ENCODE measurements at places on chromosomes 4 and X. TPM values are rescaled to one million over a fixed set of nuclear protein-coding genes. Genes with fewer than 3 reads are reported as not detected.

Gene TASL
- 1.8 TPM for total RNA-seq

DNA sequence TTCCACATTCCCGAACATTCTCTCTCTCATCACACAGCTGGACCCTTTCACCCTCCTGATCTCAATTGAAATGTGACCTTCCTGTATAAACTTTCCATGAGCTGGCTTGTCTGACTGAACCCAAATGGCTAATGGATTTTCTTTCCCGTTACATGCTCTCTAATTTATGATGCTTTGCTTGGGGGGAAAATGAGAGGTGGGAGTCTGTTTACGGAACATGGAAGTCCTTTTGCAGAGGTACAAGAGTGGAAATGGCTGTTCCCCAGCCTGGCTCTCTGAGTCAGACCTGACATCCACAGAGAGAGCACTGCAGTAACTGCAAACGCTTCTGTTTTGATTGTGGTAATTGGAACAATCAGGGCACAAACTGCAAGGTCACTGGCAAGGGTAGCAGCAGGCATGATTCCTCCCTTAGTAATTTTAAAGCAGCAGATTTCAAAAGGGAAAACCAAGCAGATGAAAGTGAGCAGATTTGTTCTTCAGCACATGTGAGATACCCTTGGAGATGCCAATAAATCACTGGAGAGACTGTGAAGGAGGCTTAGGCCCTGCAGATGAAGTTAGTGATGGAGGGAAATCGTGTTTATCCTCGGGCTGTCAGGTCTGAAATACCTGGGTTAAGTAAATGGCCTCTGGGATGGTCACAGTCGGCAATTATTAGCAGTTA is 83.9 kb downstream of the SNCA start:
- H3K27ac ChIP-seq = no peak overlapping the region
- no peak for DNase-seq
- H3K4me1 ChIP-seq = no peaks in the 10 kb centered on the region
- H3K27me3 ChIP-seq = no peaks in the 10 kb centered on the region
- H3K36me3 ChIP-seq = no peaks in the 10 kb centered on the region

Gene TACR3
- not detected for total RNA-seq

Gene GNRHR
- not detected for total RNA-seq

DNA sequence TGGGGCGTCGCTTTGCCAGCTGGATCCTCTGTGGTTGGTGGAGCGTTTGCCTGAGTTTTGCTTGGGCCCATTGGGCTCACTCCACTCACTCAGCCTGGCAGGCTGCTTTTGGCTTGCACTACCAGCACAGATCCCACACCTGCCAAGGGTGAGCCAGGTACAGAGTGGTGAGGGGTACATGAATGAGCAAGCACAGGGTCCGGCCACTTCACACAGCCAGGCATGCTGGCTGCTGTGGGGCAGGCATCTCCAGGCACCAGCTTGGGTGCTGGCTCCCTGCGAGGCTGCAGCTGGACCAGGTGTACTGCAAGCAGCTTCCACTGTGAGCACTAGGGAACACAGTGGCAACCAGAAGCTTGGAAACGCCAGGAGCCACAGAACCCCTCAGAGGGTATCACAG is 60.1 kb upstream of the NPNT start:
- no peaks in the 10 kb centered on the region for H3K36me3 ChIP-seq
- no peak for DNase-seq

- peak overlapping the region; percentile 1 for H3K27ac ChIP-seq
- H3K27me3 ChIP-seq = no peaks in the 10 kb centered on the region
- H3K4me1 ChIP-seq = peaks cover 14% of the 10 kb centered on the region
- H3K4me3 ChIP-seq = no peak overlapping the region
- no peak for DNase-seq
These were observed 359.9 kb downstream of the UNC5C start for GRCh38 chr4:95188701-95189370.

DNA sequence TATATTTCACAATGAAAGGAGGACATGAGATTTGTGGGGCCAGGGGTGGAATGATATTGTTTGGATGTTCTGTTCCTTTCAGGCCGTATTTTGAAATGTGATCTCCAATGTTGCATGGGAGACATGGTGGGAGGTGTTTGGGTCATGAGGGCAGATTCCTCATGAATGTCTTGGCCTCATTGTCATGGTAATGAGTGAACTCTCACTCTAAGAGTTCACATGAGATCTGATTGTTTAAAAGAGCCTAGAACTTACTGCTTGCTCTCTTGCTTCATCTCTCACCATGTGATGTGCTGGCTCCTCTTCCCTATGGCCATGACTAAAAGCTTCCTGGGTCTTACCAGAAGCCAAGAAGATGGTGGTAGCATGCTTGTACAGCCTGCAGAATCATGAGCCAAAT is 1183.0 kb downstream of the TECRL start:
- H3K4me1 ChIP-seq = no peaks in the 10 kb centered on the region
- H3K27me3 ChIP-seq = no peaks in the 10 kb centered on the region
- H3K4me3 ChIP-seq = no peak overlapping the region
- no peaks in the 10 kb centered on the region for H3K36me3 ChIP-seq

DNA sequence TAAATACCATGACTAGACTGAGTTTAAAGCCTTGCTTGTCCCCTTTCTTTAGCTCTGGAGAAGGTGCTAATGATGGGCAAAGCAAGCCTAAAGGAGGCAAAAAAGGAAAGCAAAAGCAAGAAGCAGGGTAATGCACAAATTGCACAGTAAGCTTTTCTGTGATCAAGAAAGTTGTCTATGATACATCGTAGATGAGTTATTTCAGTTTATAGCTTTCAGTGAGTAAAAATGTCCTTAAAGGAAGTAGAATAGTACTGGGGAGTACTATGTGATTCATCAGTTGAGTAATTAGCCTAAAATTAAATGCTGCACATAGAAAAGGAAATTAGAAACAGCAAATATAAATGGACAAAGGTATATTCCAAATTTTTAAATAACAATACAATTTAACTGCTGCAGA is 50.2 kb upstream of the PDE5A start:
- no peaks in the 10 kb centered on the region for H3K36me3 ChIP-seq
- H3K4me3 ChIP-seq = no peak overlapping the region
- H3K27me3 ChIP-seq = no peaks in the 10 kb centered on the region
- DNase-seq = no peak

GRCh38 chr4:75158451-75158850 is 225.5 kb downstream of the PARM1 start:
- no peaks in the 10 kb centered on the region for H3K27me3 ChIP-seq
- H3K36me3 ChIP-seq = no peaks in the 10 kb centered on the region
- H3K27ac ChIP-seq = no peak overlapping the region
- no peak for DNase-seq
- no peaks in the 10 kb centered on the region for H3K4me1 ChIP-seq

- H3K36me3 ChIP-seq = peaks cover 33% of the 10 kb centered on the region
- H3K27me3 ChIP-seq = no peaks in the 10 kb centered on the region
- H3K4me1 ChIP-seq = peaks cover 11% of the 10 kb centered on the region
- no peak overlapping the region for H3K27ac ChIP-seq
These were observed 40.5 kb downstream of the CASP6 start for GRCh38 chr4:109662771-109663170.
